ENCODE measurements at places on chromosomes 2 and 18.

DNA sequence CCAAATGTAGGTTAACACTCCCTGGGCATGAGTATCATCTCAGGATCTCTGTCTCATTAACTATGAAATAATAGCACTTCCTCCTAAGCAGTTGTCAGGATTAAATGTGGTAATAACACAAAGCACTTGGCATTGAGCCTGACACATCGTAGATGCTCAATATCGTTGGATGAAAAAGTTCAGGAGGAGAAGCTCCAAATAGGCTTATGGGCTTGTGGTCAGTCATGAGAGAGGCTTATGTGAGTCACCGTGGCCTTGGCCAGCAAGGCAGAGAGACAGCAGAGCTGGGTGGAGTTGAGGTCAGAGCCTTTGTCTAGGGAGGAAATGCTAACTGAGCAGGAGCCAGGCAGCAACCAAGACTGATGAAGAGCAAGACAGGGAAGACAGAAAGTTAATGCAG, 68.3 kb upstream of the PPM1B start:
- peak; percentile 99 for DNase-seq

GRCh38 chr2:20562540-20563225, 88.2 kb downstream of the HS1BP3 start:
- no peak for DNase-seq

DNA sequence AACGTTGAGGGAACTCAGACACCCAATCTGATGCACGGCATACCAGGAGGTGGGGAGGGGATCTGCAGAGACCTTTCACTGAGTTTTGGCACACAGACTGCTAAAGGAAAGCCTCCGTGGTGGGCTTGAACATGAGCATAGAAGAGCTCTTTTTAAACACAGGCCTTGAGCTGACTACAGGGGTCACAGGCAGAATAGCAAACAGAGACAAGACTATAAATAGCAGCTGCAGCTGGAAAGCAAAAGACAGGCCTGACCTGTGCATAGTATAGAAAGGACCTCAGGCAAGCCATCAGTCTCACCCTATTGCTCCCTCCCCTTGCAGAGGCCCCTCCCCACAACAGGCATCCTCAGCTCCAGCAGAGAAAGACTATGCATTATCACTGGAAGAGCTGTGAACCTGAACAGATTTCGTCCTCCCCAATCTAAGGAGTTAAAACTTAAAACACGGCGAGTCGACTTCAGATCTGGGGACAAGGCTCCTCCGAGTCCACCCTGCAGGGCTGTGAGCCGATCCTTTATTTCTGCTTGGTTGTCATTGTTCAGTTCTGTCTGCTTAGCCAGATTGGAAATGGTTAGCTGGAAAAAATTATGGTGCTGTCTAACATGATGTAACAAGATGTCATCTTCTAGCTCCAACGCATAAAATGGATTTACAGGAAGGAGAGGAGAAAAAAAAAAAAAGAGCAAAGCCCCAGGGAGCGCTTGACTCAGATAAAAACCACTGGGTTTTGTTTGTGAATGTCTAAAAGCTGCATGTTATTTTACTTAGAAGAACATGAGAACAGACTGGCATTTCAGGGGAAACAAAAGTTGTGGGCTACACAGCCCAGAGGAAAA, 25.2 kb upstream of the LCLAT1 start:
- no peak for DNase-seq

GRCh38 chr18:55321265-55322177, 266.5 kb downstream of the TCF4 start:
- peak; percentile 72 for DNase-seq

- DNase-seq = no peak
Measured at GRCh38 chr2:236291911-236292310, 27.7 kb upstream of the ASB18 start.

GRCh38 chr2:108316461-108317258, 28.0 kb downstream of the SULT1C2 start:
- no peak for DNase-seq

- DNase-seq = no peak
Measured at GRCh38 chr2:151343073-151343472, 14.3 kb upstream of the TNFAIP6 start.

- DNase-seq = no peak
Measured at GRCh38 chr18:48944634-48945033, 6.1 kb downstream of the SMAD7 start.

DNA sequence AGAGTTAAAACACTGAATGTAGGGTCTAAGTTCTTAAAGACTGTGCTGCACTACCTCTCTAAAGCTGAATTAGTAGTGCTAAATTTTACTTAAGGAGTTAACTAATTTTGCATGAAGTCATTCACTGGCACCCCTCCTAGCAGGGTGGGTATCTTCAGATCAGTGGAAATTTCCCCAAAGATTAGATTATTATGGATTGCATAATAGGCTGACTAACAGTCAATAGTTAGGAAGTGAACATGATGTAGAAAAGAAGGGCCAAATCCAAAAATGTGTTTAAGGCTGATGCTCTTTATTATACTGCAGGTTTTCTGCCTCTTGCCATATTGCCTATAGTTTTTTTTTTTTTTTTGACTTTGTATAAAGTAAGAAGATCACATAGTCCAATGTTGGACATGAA, 5.2 kb downstream of the ZNF638 start:
- DNase-seq = no peak

- peak; percentile 91 for DNase-seq
Measured at GRCh38 chr2:15811367-15811766, 129.0 kb upstream of the MYCN start.

- no peak for DNase-seq
Measured at GRCh38 chr2:227500301-227500630, 28.3 kb downstream of the AGFG1 start.

- DNase-seq = peak; percentile 95
Measured at GRCh38 chr18:32383050-32383819, 87.4 kb downstream of the GAREM1 start.

GRCh38 chr2:239124152-239124899, 276.4 kb downstream of the TWIST2 start:
- no peak for DNase-seq

DNA sequence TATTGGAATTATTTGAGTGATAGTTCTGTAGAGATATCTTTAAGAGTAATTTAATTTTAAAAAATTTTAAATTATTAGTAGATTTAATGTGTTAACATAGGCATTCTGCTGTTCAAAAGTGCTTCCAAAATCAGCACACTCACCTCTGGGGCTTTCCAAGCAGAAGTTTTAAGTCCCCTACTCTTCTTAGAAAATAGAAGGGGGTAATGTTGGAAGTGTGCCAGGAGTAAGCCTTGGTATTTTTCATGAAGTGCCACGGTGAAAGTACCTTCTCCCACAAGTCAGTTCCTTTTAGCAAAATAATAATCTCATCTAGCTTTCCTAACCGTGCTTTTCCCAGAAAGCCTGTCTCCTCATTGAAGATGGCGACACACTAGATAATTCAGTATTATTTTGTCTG, 3.9 kb upstream of the TNFRSF11A start:
- DNase-seq = no peak

GRCh38 chr2:202193881-202194353, 44.5 kb downstream of the SUMO1 start:
- no peak for DNase-seq

DNA sequence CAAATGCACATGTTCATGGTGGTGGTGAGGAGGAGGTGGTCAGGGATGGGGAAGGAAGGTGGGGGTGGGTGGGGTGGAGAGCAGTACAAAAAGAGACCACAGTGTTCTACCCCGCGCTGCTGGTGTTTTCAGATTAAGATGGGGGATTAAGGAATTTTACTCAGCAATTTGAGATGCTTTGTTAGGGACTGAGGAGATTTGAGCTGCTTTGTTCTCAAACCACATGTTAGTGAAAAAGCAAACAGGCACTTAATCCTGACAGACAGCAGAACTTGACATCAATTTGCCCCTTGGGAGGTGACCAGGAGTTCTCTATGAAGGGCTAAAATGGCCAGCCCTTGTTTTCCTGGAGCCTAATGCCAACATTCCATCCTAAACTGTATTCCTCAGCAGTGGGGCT, 244.5 kb downstream of the MEIS1 start:
- no peak for DNase-seq

DNA sequence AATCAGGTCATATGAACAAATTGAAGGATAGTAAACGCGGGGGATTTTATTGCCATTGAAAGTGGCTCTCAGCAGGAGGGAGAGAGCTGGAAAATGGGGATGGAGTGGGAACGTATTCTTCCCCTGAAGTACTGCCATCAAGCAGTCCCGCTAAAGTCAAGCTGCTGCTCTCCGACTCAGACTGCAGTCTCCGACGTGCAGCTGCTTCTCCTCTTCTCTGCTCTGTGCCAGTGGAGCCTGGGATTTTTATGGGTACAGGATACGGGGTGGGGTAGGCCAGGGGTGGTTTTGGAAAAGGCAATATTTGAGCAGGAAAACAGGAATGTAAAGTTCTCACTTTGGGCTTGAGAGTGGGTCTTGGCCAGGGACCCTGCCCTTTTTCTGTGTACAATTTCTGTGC, 33.0 kb downstream of the KCTD18 start:
- DNase-seq = no peak

GRCh38 chr18:12361770-12362378, 15.2 kb downstream of the AFG3L2 start:
- DNase-seq = peak; percentile 54

- no peak for DNase-seq
Measured at GRCh38 chr18:24015639-24016631, 1.4 kb downstream of the TTC39C start.

GRCh38 chr2:189362283-189362682, 79.0 kb upstream of the WDR75 start:
- peak; percentile 47 for DNase-seq

DNA sequence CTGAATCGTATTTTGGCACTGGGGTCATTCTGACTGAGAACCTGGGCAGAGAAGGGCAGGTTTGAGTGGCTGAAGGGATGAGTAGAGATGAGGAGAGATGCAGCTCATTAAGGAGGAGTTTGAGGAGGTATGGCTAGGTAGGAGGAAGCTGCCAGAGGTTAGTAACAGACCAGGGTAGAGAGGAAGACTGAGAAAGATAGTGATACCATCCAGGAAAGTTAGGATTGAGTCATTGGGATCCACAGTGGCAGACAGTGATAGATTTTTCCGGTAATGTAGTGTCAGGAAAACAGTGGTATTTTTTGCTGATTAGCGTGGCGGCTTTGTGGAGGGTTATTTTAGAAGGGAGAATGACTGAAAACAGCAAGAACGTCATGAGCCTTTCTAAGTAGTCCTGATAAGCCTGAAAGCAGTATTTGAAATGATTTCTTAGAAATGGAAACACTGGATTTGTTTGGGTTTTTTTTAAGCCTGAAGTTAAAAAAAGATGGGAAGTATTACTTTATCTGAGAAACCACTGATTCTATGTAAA, 65.6 kb upstream of the STON1 start:
- DNase-seq = no peak

DNA sequence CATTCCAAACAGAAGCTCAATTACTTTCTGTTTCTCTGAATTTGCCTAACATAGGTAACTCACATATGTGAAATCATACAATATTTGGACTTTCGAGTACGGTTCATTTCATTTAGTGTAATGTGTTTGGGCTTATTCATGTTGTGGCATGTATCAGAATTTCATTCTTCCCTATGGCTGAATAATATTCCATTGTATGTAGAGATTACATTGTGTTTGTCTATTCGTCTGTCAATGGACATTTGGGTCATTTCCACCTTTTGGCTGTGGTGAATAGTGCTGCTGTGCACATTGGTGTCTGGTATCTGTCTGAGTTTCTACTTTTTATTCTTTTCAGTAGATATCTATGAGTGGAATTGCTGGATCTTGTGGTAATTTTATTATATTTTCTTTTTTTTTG, 43.9 kb downstream of the LBH start:
- DNase-seq = no peak

GRCh38 chr18:57727952-57728807, 74.9 kb downstream of the ATP8B1 start:
- peak; percentile 57 for DNase-seq

DNA sequence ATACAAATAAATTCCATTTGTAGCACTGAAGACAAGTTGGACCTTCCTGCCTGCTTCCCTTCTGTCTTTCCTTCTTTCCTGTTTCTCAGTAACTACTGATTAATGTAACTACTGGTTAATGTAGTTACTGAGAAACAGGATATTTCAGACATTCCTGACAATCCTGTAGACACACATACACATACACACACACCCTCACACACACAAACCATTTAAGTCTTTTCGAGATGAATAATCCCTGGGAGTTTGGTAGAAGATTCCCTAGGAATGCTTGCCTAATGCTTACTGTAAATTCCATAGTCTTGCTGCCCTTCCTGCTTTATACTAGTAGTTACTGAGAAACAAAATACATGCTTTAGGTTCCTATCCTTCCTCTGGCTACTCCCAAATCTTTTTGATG, 83.9 kb downstream of the PIK3C3 start:
- peak; percentile 97 for DNase-seq

DNA sequence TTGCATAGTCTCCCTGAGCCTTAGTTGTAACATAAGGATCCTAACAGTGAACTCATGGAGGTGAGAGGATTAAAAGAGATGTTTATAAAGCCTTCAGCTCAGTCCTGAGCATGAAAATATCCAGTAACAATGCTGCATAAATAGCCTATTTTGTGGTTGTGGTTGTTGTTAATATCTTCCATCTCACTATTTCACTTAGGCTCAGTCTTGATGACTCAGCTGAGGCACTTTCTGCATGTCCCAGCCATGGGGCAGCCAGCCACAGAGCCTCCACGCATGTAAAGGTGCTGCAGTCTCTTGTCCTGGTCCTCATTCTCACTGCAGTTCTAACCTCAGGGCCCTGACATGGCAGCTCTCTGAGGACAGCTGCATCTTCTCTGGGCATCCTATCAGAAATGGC, 218.8 kb upstream of the PKDCC start:
- DNase-seq = peak; percentile 44

DNA sequence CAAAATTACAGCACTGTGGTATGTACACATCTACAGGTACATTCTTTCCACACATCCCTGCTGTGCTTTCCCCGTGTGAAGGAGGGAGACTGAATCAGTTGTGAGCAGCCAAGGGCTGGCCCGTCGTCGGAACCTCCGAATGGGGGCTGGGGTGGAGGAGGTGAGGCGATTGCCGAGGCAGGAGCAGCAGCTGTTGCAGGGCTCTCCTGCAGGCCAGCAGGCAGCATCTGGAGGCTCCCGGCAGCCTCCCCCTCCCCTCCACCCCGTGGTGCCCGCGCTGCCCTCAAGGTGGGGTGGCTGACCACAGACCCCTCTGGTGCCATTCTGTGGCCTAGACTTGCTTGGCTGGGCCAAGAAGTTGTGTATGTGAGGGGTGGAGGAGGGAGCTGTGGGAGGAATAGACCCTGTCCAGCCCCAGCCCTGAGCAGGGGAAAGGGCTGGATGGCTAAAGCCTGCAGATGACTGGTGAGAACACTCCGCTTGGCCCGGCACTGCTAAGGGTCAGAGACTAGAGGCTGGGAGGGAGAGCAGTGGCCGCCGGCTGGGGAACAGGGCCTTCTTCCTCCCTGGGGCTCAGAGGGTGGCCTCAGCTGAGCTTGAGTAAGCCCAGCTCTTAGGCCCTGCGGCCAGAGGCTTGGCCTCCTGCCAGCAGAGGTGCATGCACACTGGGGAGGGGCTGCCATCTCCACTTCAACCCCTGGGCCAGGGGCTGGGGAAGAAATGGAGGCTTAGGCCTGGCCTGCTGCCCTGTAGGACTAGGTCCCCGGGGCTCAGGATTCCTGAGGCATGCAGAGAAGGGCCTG, 7.6 kb downstream of the STAMBP start:
- DNase-seq = peak; percentile 39

GRCh38 chr2:39225567-39225966, 18.2 kb downstream of the CDKL4 start:
- DNase-seq = no peak
